ENCODE measurements at places on chromosomes 2 and 18.
A peak's percentile ranks its signal among the peaks of the same experiment; 100 is the strongest.

- DNase-seq, result no peak
Observed at GRCh38 chr2:233094614-233095013, 34.5 kb downstream of the INPP5D start.

GRCh38 chr18:5155907-5156287 lies 41.2 kb downstream of the AKAIN1 start:
- DNase-seq, result no peak

GRCh38 chr2:207892716-207893402 lies 123.2 kb upstream of the FZD5 start:
- DNase-seq, result no peak

DNA sequence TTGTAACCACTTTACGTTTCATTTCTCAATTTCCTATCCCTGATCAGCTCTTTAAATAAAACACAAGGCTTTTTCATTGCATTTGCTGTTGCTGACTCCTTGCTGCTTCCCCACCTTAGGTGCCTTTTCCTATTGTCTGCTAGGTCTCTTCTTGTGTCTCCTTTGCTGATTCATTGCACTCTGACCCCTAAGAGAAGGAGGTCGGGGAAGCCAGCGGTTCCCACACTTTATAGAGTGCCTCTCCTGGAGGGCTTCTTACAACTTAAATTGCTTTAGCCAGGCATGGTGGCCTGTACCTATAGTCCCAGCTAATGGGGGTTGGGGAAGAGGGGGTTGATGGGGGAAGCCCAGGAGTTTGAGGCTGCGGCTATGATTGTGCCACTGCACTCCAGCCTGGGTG lies 495.0 kb downstream of the DLGAP1 start:
- DNase-seq, result no peak

GRCh38 chr2:8324901-8325300 lies 357.0 kb upstream of the ID2 start:
- no peak for DNase-seq

GRCh38 chr2:208136716-208137094 lies 7.1 kb upstream of the CRYGC start:
- no peak for DNase-seq

DNA sequence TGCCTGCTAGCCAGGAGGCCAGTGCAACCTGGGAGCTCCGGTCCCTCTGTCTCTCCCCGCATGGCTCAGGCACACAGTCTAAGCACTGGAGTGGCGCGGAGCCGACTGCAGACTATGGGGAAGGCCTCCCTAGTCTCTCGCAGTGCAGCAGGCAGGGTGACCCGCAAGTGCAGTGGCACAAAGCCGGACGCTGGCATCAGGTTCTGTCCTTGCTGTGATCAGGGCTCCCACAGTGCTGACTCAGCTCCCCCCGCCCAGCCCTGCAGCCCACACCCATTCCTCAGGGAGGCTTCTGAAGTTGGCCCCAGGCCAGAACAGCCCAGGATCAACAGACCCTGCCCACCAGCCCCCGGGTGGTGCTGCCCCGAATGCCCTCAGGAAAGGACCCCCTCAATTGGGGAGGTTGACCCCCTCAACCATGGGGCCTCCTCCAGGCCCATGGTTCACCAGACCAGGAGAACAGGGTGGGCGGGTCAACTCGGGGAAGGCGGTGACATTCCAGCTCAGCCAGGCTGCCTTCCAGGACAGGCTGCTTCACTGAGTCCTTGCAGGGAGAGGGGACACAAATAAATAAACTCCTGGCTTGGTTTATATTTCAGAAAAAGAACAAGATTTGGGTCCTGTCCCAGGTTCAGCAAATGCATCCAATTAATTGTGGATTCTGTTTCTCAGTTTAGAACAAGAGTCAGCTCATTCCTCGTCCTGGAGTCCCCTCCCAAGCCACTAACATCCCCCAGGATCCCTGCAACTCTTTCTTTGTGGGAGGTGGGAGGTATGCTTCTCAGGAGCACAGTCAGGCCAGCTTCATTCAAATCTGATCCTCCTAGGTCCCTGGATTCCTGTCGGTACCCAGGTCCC lies 12.2 kb downstream of the BIN1 start:
- DNase-seq, result peak; percentile 73

DNA sequence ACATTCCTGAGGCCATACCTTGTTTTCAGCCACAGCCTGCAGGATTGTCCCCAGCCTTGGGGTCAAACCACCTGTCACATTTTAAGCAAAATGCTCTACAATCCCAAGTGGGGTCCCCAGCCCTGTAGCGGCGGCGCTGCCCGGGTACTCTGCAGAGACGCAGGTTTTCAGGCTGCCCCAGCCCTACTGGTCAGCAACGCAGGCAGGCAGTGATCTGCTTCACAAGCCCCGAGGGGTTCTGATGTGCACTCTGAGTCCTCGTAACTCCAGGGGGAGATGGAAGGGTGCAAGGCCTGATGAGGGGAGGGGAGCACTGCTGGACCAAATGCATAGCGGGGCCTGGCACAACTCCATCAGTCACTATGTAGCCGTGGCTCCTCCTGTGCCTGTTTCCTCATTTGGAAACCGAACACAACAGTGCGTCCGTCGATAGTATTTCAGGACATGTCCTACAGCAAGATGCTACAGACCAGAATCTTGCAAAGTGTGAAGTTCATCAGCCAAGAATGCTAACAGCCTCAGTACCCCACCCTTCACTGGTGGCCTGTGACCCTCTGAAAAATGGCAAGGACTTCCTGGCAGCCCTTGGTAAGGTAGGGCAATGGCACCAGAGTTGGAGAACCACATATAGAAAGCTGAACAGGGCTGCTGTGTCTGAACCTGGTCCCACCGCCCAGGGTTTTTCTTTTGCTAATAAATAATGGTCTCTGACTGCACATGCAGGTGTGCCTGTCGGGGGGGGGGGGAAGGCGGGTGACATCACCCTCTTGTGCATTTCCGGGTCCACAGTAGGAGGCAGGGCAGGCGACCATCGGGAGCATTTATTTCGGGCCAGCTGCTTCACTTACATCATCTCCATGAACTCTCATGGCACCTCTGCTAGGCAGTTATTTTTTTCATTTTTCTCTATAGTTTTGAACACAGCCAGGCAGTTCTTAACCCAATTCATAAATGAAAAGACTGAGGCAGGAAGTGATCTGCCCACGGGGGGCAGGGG lies 50.6 kb upstream of the TFCP2L1 start:
- DNase-seq, result peak; percentile 46

All from A172 (cell line).